ENCODE measurements at places on chromosomes 13 and 19.
A peak's percentile ranks its signal among the peaks of the same experiment; 100 is the strongest.

GRCh38 chr13:112161521-112162301 lies 94.8 kb downstream of the SOX1 start:
- peak; percentile 76 for DNase-seq

- no peak for DNase-seq
Observed at GRCh38 chr19:19081642-19082151, 17.9 kb downstream of the SLC25A42 start.

DNA sequence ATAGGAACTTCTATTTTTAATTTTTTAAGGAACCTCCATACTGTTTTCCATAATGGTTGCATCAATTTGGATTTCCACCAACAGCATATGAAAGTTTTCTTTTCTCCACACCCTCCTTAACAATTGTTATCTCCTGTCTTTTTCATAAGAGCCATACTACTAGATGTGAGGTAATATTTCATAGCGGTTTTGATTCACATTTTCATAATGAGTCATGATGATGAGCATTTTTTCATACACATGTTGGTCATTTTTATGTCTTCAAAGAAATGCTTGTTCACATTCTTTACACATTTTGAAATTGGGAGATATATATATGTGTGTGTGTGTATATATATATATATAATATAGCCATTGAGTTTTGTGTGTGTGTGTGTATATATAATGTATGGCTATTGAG lies 420.3 kb upstream of the PCDH9 start:
- no peak for DNase-seq

- no peak for DNase-seq
Observed at GRCh38 chr13:93716623-93717022, 490.0 kb downstream of the GPC6 start.

DNA sequence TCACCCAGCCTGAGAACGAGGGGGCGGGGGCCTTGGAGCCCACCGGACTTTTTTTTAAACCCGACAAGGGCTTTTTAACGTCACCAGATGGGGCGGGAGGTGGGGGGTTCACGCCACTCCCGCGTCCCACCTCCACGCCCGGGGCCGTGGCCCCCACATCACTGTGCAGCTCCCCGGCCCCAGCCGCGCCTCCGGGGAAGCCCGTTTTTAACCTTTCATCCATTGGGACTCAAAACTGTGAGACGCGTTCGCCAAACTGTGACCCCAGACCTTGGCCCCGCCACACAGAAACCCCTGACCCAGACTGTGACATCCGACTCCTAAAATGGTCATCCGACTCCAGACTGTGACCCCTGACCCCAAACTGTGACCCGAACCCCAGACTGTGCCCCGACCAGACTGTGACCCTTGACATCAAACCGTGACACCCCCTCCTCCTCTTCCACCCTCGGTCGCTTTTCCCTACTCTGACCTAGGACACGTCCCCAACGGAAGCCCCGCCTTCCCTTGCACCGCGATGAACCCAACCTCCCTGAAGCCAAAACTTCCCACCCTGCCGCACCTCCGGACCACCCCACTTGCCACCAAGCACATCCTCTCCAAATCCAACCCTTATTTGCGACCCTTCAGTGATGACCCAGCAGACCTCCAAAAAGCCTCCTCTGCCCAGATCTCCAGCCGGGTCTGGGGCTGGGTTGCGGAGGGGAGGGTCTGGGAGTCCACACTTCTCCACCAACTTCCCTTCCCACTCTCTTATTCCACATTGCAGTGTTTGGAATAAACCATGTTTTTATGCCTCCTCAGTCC lies 1.5 kb upstream of the GRWD1 start:
- DNase-seq: no peak

- DNase-seq: no peak
Observed at GRCh38 chr13:93262729-93263345, 36.2 kb downstream of the GPC6 start.

- DNase-seq: no peak
Observed at GRCh38 chr19:18291590-18292461, 10.4 kb upstream of the JUND start.

DNA sequence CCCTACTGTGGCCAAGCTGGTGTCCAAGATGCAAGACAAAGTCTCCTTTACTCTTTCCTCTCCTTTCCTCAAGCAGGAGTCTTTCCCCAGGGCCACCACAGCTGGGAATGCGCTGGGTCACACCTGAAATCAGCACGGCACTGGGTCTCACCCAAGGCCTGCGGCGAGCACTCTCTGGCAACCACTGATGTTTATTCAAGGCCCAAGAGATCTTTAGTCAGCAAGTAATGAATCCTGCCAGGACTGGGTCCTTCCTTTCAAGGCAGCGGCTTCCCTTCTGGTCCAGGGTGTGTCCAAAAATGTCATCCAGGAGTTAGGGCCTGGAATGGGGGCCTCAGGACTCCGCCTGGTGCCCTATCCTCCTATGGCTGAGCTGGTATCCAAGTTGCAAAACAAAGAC lies 24.1 kb downstream of the BLOC1S3 start:
- DNase-seq: no peak

DNA sequence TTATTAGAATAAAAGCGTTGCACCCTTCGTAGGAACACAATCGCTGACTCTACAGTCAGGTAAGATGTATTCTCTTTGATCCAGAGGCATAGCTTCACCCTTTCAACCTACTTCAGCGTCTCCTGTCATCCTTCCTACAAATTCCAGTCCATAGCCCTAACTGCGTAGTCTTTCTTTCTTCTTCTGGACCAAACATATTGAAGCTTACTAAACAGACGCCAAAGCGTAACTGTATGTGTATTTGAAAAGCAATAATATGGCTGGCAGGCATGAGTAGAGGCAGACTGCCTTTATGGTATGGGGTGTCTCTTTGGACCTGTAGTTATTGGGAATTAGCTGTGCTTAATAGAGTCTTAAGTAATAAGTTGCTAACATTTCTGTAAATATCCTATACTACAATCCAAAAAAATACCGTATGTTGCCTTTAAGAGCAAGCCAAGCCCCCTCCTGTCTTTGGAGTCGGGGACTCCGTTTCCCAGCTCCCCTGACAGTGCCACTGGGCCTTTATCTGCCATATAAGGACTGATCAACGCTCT lies 392 bp upstream of the ZNF548 start:
- DNase-seq: no peak

GRCh38 chr13:46961719-46962118 lies 64.9 kb upstream of the HTR2A start:
- DNase-seq: no peak

GRCh38 chr13:98476106-98476505 lies 100.8 kb downstream of the STK24 start:
- DNase-seq: no peak

DNA sequence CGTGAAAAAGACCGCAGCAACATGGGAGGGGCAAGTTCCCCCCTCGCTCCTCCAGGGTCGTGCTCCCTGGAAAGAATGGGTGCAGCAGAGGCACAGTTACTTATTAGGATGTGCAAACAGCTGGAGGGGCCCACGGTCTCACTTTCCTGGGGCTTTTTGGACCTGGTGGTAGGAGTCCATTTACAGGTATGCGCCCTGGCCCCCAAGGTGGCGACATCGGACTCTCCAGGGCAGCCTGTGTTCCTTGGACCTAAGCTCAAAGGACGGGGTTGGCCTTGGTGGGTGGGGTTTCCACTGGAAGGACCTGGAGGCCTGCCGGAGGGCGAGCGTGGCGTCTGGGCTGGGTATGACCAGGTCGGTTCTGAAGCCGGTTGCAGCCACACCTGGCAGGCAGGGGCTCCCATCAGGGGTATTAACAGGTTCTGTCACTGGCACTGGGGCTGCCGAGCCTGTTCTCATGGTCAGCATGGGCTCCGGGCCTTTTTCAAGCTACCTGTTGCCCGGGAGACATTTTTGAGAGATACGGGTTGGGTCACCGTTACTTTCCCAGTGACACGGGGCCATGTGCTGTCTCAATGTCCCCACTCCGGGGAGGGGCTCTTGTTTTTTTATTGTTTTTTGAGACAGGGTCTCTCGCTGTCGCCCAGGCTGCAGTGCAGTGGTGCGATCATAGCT lies 5.9 kb downstream of the ZFR2 start:
- no peak for DNase-seq

GRCh38 chr19:13839938-13840304 lies 37.0 kb upstream of the NANOS3 start:
- no peak for DNase-seq

GRCh38 chr19:32287811-32288227 lies 57.6 kb upstream of the ZNF507 start:
- DNase-seq: peak; percentile 78

DNA sequence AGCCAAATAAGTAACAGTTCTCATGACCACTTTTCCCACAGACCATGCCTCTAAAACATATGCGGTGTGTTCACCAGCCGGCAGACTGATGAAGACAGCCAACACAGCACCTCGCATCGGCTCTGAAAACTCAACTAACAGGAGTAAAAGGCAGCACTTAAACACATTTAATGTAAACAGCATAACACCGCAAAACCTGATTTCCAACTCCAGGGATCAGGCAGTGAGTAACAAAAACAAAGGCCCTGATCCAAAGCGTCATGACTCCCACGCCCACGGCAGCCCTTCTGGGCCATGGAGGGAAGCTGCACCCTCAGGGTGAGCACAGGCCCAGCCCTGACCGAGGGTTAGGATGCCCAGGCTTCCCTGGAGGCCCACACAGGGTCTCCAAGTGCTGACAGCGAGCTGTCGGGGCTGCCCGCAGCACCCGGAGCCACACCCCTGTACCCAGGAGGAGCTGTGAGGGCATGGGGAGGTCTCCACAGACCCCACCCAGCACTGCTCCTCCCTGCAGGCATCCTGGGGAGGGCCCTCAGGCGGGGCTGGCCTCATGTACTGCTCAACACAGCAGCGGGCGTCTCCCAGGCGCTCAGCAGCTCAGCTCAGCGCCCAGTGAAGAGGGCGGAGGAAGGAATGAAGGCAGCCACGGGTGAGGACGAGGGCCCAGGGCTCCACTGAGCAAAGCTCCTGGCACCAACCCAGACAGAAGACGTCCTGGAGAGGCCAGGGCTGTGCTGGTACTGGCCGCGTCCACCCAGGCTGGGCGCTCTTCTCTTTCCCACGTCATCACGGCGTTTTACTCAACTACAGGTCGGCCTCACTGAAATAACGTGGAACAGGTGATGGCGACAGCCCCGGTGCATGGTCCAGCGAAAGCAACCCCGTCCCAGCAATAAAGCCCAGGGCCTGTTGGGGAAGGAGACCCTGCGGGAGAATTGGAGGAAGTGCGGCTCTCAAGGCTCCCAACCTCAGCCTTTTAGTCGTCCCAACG lies 53.7 kb downstream of the RASA3 start:
- no peak for DNase-seq

GRCh38 chr19:54456423-54457373 lies 6.9 kb downstream of the LENG9 start:
- no peak for DNase-seq

- DNase-seq: no peak
Observed at GRCh38 chr19:4606921-4607678, 32.2 kb upstream of the TNFAIP8L1 start.

DNA sequence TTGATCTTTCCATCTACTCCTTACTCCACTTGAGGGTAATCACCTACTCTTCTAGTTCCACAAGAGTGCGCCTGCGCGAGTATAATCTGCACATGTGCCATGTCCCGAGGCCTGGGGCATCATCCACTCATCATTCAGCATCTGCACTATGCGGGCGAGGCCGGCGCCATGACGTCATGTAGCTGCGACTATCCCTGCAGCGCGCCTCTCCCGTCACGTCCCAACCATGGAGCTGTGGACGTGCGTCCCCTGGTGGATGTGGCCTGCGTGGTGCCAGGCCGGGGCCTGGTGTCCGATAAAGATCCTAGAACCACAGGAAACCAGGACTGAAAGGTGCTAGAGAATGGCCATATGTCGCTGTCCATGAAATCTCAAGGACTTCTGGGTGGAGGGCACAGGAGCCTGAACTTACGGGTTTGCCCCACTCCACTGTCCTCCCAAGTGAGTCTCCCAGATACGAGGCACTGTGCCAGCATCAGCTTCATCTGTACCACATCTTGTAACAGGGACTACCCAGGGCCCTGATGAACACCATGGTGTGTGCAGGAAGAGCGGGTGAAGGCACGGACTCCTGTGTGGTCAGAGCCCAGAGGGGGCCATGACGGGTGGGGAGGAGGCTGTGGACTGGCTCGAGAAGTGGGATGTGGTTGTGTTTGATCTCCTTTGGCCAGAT lies 2.7 kb upstream of the KLK2 start:
- DNase-seq: no peak

GRCh38 chr13:24649688-24650043 lies 30.5 kb upstream of the ATP12A start:
- no peak for DNase-seq

GRCh38 chr19:36101550-36102327 lies 9.2 kb upstream of the OVOL3 start:
- DNase-seq: no peak

DNA sequence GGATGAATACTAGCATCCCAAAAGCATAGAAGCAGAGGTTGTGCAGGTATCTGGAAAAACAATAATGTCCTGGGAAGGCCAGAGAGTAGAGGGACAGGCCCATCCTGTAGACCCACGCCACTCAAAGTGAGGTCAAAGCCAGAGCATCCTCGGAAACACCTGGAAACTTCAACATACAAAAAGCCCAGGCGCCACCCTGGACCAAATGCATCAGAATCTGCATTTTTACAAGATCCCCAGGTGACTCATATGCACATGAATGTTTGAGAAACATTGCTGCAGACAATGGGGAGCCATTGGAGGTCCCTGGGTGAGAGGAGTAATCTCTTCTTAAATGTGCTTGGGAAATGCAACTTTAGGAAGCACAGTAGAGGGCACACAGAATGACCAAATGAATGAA lies 684.1 kb downstream of the DIAPH3 start:
- DNase-seq: peak; percentile 60

DNA sequence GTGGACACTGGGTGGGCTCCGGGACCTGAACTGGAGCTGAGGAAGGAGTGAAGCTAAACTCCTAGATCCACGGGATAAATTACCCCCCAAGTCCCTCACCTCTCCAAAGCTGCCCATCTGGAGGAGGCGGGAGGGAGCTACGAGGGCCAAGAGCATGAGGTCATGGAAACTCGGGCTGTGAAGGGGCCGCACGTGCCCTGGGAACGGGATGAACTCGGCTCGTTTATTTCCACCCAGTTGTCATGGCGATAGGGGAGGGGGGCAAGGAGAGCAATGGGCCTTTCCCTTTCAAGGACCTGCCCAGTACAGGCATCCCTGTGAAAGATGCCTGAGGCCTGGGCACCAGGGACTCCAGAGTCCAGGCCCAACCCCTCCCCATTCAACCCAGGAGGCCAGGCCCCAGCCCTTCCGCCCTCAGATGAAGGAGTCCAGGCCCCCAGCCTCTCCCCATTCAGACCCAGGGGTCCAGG lies 3.8 kb downstream of the PPP1R12C start:
- no peak for DNase-seq
